EL (cell line): ENCODE measurements at places on chromosomes 2 and 18.
A peak's percentile ranks its signal among the peaks of the same experiment; 100 is the strongest.

- DNase-seq = no peak
Measured at GRCh38 chr2:220335591-220335915, 708.1 kb downstream of the SLC4A3 start.

GRCh38 chr2:55133467-55134315 lies 83.4 kb upstream of the RTN4 start:
- DNase-seq = peak; percentile 85

GRCh38 chr2:138060301-138060635 lies 96.0 kb downstream of the HNMT start:
- peak; percentile 34 for DNase-seq

DNA sequence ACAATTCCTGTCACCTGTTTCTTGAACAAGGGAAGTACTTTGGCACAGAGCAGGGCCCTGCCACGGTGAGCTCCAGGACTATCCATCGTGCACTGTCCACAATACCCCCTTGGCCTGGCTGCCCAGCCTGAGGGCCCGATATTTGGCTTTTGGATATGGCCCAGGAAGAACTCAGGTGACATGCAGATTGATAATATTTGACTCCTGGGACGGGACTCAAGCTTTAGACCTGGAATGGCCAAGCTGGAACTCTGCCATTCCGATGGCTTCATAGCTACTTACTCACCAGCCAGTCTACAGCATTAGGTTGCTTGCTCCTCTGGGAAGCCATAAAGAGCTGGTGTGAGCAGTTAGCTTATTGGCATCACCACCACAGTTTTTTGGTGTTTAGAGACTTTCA lies 26.6 kb downstream of the EML6 start:
- DNase-seq = no peak

- no peak for DNase-seq
Measured at GRCh38 chr18:79799619-79800370, 2.1 kb downstream of the KCNG2 start.

DNA sequence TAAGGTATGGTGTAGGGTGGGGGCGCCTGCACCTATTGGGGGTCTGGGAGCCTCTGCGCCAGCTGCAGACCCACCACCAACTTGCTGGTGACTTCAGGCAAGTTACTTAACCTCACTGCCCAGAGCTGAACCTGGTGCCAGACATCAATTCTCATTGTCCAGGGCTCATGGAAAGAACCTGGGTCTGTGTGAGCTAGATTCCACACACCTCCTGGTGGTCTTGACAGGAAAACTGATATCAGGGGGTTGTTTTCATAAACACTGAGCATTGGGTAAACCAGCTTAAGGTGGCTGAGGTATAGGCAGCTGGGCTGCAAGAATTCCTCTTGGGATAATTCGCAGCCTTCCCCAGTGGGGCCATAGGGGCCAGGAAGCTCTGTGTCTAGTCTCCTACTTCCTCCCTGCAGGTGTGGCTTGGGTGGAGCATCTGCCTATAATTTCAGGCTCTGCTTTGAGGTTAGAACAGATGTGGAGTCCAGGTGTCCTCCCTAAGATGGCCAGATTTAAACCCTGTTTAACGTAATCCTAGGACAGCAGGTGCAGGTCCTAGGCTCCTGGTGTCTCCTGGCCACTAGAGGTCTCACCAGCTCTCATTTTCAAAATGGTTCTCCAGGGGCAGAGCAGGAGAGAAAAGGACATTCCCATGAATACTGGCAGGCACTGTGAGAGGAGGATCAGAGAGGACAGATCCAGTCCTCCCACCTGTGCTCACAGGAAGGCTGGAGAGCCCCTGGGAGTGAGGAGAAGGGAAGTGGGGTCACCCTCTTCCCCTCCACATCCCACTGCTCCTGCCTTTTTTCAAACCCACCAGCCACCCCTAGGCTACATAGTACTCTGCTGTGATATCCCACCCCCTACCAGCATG lies 100.4 kb upstream of the SMAD2 start:
- peak; percentile 54 for DNase-seq

- no peak for DNase-seq
Measured at GRCh38 chr2:96156011-96156820, 11.0 kb upstream of the DUSP2 start.

DNA sequence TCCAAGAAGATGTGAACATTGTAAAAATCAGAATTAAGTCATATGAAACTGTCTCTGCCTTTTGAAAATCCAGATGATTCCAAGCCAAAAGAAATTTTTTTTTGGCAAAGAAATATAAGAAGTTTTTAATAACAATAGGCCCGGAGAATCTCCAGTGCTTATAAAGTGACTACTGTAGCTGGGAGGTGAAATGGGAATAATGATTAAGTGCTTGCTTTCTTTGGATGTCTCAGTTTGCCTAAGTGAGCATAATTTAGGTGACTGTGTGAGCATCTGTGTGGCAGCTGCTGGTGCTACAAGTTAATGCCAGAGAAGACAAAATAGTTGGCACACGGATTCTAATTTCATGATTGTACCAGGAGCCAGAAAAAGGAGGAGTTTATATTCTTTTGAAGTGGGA lies 185.0 kb downstream of the LTBP1 start:
- peak; percentile 20 for DNase-seq

DNA sequence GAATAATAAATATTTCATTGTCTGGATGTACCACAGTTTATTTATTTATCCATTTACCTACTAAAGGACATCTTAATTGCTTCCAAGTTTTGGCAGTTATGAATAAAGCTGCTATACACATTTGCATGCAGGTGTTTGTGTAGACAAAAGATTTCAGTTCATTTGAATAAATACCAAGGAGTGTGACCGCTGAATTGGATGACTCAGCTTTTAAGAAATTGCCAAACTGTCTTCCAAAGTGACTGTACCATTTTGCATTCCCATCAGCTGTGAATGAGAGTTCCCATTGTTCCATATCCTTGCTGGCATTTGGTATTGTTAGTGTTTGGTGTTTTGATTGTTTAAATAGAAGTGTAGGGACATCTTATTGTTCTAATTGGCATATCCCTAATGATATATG lies 36.2 kb upstream of the FMNL2 start:
- peak; percentile 23 for DNase-seq

DNA sequence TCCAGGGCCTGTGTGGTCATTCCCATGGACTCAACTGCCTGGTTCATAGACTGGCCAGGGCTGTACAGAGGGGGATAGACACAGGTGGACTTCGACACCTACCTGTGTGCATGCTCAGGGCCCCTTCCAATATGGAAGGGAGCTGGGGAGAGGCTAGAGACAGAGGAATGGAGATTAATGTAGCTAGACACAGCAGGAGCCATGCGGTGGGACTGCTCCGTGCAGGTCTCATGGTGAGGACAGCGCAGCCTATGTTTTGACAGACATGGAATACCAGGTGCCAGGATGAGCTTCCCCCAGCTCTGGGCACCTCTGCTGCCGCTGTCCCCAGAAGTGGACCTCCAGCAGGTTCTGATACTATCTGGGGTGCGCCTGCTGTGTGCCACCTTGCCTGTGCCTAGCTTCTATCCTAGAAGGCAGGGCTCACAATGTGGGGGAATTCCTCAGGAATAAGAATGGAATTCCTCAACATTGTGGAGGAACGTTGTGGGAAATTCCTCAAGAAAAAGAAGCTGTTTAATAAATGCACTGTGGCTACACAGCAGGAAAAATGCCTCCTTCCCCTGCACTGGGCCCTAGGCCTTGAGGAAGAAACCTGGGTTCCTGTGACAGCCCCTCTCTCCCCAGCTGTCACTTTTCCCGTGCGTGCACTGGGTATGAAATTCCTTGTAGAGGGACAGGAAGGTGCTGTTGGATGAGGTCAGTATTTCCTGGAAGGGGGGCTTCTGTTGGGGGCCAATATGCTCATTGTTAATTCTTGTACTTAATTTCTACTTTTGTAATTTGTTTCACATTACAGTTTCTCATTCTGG lies 7.3 kb downstream of the IL1R1 start:
- DNase-seq = no peak

- no peak for DNase-seq
Measured at GRCh38 chr2:103295591-103295990, 533.8 kb downstream of the TMEM182 start.

- DNase-seq = no peak
Measured at GRCh38 chr2:223117533-223117932, 65.5 kb downstream of the KCNE4 start.

- no peak for DNase-seq
Measured at GRCh38 chr2:168169097-168169745, 78.2 kb downstream of the STK39 start.

GRCh38 chr2:91442246-91442905 lies 2750.9 kb downstream of the RPIA start:
- peak; percentile 1 for DNase-seq

- peak; percentile 71 for DNase-seq
Measured at GRCh38 chr2:209638346-209638745, 133.3 kb upstream of the UNC80 start.

GRCh38 chr2:195694553-195694952 lies 37.5 kb downstream of the SLC39A10 start:
- no peak for DNase-seq

- no peak for DNase-seq
Measured at GRCh38 chr18:25982153-25982552, 108.3 kb downstream of the SS18 start.

- no peak for DNase-seq
Measured at GRCh38 chr2:85400541-85401463, 9.4 kb downstream of the CAPG start.

DNA sequence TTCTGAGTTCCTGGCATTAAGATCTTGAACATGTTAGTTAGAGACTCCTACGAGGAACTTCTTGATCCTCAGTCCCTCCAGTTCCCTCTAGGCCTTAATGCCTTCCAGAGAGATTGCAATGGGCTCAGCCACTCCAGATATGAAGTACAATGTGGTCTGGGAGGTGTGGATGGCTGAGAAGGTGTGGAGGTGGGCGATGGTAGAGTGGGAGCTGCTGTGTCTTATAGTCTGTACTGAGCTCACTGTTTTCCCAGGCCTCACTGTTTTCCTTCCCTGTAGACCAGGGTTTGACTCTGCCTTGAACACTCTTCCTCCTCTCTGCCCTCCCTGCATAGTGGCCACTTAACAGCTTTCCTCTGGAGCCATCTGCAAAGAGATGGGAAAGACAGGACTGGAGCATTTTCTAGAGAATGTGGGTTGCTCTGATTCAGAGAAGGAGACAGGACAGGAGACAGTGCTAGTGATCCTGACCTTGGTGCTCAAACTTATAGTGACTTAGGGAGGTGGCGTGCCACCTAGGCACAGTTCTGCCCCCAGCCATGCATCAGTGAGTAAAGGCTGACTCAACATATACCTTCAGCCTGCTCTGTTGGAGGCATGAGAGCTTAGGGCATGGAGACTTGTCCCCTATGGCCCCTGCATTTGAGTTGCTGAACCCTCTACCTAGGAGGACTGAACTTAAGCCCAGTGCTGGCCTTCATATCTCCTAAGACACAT lies 129.7 kb downstream of the TDRD15 start:
- DNase-seq = no peak

DNA sequence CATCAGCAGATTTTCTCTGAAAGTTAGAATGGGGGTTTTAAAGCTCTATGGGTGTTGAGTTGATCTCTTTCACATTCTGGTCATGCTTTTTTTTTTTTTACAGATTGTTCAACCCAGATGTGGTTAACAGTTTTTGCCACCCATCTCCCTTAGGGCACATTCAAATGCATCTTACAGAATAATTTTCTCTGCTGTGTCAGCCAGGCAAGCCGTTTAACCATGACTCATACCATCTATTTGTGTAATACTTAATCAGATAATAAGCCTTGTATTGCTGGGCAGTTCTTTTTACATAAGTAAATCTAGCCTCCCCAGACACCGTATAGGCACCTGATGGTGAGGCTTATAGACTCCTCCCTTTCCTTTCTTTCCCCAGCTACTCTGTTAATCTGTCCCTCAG lies 62.0 kb downstream of the TGIF1 start:
- peak; percentile 87 for DNase-seq

- peak; percentile 32 for DNase-seq
Measured at GRCh38 chr2:26976237-26976636, 5.8 kb downstream of the MAPRE3 start.

GRCh38 chr18:12520442-12520992 lies 112.8 kb downstream of the PRELID3A start:
- no peak for DNase-seq

GRCh38 chr2:120271711-120272379 lies 19.2 kb downstream of the RALB start:
- DNase-seq = no peak

DNA sequence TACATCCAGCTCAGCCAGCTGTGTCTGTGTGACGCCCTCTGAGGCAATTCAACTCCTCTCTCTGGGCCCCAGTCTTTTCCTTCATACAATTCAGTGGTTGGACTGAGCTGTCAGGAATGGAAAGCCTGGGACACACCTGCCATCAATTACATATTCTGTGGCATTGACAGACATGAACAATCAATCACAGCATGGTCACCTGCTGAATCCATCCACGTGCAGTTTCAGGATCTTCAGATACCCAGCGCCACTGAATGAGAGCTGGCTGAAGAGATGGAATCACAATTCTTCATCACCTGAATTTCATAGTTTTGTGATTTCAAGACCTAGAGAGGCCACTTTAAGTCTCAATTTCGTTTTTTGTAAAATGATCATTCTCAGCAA lies 5.1 kb downstream of the ADRA2B start:
- no peak for DNase-seq

DNA sequence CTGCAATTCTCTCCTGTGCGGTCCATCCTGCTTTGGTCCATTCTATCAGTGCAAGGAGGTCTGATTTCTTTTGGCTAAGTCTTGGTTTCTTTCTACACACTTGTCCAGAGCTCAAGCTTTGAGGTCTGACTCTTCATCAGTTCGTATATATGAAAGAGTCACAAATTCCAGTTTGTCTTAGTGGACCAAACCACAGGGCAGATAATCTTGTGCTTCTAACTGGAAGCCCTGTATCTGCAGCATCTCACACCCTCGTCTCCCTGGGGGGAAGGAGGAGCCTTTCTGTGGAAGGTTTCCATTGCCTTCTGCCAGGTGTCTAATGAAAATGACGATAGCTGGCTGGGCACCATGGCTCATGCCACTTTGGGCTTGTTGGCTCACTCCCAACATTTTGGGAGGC lies 148.5 kb downstream of the SPP2 start:
- no peak for DNase-seq

DNA sequence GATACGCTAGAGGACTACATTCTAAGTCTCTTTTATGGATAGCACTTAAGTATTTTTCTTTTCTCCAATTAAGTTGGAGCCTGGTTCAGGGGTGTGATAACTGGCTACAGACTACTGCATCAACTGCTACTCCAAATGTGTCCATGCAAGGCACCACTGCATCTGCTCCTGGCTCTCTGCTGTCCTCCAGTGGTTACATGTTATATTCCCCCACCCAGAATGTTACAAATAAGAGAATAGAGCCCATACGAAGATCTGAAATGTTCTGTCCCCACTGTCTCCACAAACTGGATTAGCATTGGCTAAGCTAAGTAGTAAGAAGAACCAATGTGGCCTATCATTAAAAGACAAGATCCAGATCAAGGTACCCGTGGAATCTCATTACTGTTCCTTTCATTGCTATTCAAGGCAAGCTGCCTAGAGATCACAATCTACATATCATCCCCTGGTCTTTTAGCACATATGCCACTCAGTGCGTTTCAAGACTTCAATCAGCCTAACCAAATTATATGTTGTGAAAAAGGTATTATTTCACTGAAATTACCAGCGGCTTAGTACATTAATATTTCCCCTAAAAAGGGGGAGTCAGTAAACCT lies 308.3 kb upstream of the SLC8A1 start:
- peak; percentile 73 for DNase-seq
